Kidney epithelial cell (primary cell): ENCODE measurements at places on chromosomes 2 and 18. TPM values are rescaled to one million over a fixed set of nuclear protein-coding genes. Genes with fewer than 3 reads are reported as not detected.
A peak's percentile ranks its signal among the peaks of the same experiment; 100 is the strongest.

- DNase-seq, result no peak
Measured at GRCh38 chr2:96924775-96925747, 55.2 kb upstream of the SEMA4C start.

DNA sequence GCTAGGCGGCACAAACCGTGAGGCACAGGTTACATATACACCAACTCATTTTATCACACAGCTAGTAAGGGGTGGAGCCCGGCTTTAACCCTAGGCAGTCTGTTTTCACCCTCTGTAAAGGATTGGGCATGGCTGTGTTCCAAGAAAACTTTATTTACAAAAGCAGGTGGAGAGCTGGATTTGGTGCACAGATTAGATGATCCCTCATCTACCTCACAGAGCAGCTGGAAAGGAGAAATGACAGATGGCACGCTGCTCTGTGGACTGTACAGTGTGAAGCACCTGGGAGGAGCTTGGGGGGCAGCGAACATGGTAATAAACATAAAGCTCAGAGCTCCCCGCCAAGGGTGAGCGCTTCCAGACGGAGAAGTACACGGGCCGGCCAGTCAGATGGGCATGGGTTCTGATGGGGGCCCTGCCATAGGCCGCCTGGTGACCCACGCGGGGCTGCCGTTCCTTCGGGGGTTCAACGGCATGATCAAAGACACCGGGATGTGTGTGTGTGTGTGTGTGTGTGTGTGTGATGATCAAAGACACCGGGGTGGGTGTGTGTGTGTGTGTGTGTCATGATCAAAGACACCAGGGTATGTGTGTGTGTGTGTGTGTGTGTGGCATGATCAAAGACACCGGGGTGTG, 862 bp upstream of the TMEM177 start:
- no peak for DNase-seq

GRCh38 chr18:48002933-48003365, 72.5 kb upstream of the SMAD2 start:
- DNase-seq, result peak; percentile 91

GRCh38 chr18:34357944-34358580, 133.3 kb upstream of the NOL4 start:
- DNase-seq, result no peak

DNA sequence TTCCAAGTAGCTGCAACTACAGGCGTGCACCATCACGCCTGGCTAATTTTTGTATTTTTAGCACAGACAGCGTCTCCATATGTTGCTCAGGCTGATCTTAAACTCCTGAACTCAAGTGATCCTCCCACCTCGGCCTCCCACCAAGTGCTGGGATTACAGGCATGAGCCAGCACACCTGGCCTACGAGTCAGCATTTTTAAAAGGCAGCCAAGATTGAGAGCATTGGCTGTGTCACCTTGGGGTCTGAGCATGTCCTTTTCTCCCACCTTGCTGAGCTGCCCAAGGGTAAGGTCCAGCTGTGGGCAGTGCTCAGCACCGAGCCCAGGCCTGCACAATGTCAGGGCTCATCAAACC, 142.8 kb upstream of the LMAN1 start:
- no peak for DNase-seq

- no peak for DNase-seq
Measured at GRCh38 chr18:34957119-34957863, 83.9 kb upstream of the MAPRE2 start.

DNA sequence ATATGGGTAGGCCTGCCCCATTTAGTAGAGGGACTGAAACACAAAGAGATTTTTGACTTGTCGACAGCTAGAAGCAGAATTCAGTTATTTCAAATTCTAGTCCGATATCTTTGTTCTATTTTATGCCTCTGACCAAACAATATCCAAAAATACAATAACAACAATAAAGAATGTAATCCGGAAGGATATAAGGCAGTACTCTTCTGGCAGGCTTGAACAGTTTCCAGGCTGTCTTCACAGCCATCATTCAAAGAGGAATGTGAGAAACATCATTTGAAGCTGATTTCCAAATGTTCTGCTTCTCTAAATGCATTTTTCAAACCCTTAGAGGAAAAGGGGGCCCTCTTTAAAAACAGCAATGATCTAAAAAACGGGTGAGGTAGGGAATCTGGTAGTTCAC, 36.7 kb upstream of the SPTBN1 start:
- no peak for DNase-seq

- no peak for DNase-seq
Measured at GRCh38 chr2:120189189-120189588, 34.0 kb downstream of the TMEM185B start.

- DNase-seq, result no peak
Measured at GRCh38 chr2:239008004-239008403, 160.1 kb downstream of the TWIST2 start.

DNA sequence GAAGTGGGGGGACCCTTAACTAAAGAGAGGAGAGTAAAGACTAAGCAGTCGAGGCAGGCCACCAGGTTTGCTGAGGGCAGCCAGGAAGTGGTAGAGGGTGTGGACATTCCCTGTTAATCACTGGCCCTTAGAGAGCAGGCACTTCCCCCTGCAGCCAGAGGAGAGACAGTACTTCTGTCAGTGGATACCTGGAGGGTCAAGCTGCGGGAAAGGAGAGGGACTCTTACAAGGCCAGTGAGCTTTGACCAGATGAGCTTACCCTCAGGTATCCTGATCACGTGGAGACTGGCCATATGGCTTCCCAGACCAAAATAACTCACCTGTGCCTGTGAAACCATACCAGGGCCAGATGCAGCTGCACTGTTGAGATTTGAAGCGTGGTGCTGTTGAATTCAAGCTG, 28.6 kb downstream of the ITGA6 start:
- DNase-seq, result no peak

Gene LRRTM4
- not detected in 2 replicates for total RNA-seq

Gene SERPINB10
- total RNA-seq, result not detected in 2 replicates

Gene ARHGAP25
- 0.08 TPM in 1 of 2 replicates, not detected in the other for total RNA-seq

Gene LIMS4
- total RNA-seq, result 4.5 and 4.9 TPM in 2 replicates

Gene RGPD8
- total RNA-seq, result 6.5 and 7.7 TPM in 2 replicates

Gene CABYR
- 5.1 and 5.5 TPM in 2 replicates for total RNA-seq

Gene CHCHD5
- total RNA-seq, result 33.5 and 36.5 TPM in 2 replicates
